ENCODE measurements at places on chromosomes 6 and 20. TPM values are rescaled to one million over a fixed set of nuclear protein-coding genes. Genes with fewer than 3 reads are reported as not detected.

DNA sequence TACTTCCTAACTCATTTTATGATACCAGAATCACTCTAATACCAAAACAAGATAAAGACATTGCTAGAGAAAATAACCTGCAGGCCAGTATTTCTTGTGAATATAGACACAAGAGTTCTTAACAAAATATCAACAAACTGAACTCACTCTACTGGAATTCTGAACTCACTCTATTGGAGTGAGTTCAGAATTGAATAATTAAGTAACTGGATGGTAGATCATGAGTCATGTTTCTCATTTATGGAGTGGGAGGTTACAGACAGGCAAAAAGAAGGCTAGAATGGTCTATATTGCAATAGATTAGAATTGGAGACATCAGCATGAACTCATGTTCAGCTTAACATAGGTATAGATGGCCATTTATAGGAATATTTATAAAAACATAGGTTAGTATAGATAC is 26.6 kb upstream of the C6orf58 start:
- DNase-seq, result no peak

- no peak for DNase-seq
These were observed 207.7 kb upstream of the JARID2 start for GRCh38 chr6:15038013-15038791.

- DNase-seq, result no peak
These were observed 45.8 kb downstream of the NR2E1 start for GRCh38 chr6:108211671-108212070.

STXBP5 gene
- total RNA-seq, result 13.3 TPM

SLC13A3 gene
- total RNA-seq, result not detected

DNA sequence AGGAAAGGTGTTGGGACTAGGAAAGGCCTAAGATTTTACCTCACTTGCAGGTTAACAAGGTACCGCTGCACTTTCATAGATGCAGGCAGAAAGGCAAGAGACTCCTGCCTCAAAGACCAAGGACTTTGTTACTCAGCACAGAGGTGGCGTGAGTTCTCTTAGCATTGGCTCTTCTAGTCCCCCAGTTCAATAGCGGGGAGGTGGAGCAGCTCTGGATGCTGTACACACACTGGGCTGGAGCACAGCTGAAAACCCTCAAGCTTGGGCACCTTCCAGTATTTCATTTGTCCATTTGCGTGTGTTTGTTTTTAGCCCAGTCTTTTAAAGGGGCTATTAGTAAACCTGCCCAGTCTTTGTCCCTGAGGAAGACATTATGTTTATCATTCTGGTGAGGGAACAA is 345.2 kb downstream of the FARS2 start:
- DNase-seq, result no peak

GRCh38 chr6:32167154-32167760 is 2.9 kb downstream of the EGFL8 start:
- no peak for DNase-seq

- DNase-seq, result peak; percentile 39
These were observed 519 bp downstream of the MTRF1L start for GRCh38 chr6:153001767-153002612.

GRCh38 chr6:35449287-35449881 is 2.8 kb upstream of the FANCE start:
- peak; percentile 78 for DNase-seq

DNA sequence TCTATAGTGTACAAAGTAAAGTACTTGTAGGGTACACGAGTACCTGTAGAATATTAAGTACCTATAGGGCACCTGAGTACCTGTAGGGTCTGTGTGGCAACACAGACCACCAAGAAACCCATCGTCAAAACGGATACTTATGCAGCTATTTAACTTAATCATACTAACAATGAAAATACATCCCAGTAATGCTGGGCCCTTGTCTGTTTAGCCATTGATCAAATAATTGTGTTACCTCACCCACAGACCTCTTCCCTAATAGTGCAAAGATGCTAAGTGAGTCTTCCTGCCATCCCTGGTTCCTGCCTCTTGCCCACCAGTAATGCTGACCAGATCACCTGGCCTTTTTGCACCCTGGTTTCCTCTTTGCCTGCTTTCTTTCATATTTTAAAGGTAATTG is 7.5 kb upstream of the COL10A1 start:
- DNase-seq, result no peak

- peak; percentile 39 for DNase-seq
These were observed 763 bp downstream of the BHLHE23 start for GRCh38 chr20:63005862-63006539.

SMLR1 gene
- not detected for total RNA-seq

SPATS1 gene
- total RNA-seq, result not detected

Data from lung microvascular endothelial cell (primary cell).